NCI-H2171 (cell line): ENCODE measurements at places on chromosomes 13 and 19.
A peak's percentile ranks its signal among the peaks of the same experiment; 100 is the strongest.

GRCh38 chr13:99417201-99418102 lies 83.8 kb upstream of the TM9SF2 start:
- no peak for DNase-seq

- no peak for DNase-seq
Measured at GRCh38 chr19:15563325-15563794, 51.7 kb upstream of the CYP4F8 start.

DNA sequence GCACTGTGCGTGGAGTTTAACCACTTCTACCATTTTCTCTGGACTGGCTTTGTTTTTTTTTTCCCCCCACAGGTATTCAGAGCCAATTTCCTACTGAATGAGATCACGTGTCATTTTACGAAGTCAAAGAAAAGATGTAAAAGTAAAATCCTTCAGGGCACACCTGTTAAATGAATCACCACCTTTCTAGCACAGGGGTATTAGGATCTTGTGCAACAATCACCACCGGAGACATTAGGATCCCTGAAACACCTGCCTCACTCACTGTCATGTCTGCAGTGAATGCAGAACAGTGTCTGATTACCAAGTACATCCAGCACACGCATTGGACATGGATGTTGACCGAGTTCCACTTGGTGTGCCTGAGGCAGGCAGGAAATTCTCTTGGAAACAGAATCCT lies 17.2 kb downstream of the BRD4 start:
- no peak for DNase-seq

- no peak for DNase-seq
Measured at GRCh38 chr19:51547397-51548212, 16.1 kb upstream of the SIGLEC6 start.

- no peak for DNase-seq
Measured at GRCh38 chr19:53909471-53910169, 542 bp downstream of the CACNG7 start.

- no peak for DNase-seq
Measured at GRCh38 chr19:12695096-12695495, 1.3 kb downstream of the FBXW9 start.

- no peak for DNase-seq
Measured at GRCh38 chr19:13951043-13951442, 1.3 kb upstream of the DCAF15 start.

DNA sequence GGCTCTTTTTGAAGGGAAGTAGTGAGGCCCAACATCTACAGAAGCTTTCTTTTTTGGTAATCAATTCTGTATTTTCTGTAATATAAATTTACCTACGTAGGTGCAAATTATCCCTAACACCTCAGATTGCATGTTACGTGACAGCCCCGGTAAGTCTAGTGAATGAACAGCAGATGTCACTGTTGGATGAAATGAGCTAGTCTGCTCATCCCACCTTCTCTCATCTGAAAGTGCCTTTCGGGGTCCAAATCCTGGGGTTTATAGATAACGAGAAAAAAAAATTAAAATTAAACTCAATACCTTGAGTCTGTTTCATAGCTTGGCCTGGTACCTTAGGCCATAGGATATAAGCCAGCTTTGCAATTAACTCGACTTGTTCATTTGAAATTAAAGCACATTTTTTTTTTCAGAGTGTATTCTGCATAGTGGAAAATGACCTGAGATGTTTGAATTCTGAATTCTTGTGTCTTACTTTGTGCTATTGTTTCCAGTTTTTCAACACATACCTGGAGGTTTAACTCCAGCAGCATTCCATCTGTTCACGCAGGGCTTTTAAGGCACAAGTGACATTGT lies 548.2 kb downstream of the GPC5 start:
- DNase-seq = peak; percentile 65

GRCh38 chr19:34165295-34165738 lies 7.0 kb upstream of the LSM14A start:
- DNase-seq = no peak

DNA sequence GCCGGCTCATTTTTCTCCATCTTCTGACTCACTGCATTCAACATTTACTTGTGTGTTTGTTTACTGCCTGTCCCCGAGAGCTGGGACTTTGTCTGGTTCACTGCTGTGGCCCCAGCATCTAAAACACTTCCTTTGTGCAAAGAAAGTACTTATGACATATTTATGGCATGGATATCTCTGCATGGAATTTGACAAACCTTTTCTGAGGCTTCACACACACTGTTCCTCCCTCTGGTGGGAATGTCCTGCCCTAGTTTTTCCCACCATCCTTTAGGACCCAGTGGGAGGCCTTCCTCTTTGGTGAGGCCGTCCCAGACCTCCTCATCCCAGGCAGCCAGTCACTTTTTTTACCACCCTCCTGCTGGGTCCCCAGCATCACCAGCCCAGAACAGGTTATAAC lies 1.4 kb upstream of the SRRM5 start:
- no peak for DNase-seq

DNA sequence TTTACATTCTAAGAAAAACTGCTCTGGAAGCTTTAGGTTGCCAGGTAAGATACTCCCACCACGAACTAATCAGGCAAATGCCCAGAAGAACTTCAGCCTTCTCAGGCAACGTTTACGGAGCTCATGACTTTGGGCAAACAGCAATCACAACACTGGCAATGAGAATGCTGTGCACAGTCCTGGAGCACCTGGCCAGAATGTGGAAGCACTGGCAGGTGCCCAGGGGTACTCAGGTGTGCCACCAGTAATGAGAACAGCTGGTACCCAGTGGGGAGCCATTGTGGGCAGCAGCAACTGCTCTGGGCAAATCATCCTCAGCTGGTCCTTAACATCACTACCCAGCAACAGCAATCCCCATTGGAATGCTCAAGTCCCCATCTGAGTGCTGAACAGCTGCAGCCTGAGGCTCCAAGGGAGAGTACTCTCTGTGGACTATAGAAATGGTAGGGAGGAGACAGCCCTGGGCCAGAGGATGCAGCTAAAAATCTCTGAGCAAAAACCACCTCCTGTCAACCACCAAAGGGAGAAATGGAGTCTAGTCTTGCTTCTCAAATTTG lies 210.0 kb downstream of the FOXO1 start:
- peak; percentile 59 for DNase-seq

- DNase-seq = no peak
Measured at GRCh38 chr13:74487091-74487722, 353.0 kb upstream of the KLF12 start.

DNA sequence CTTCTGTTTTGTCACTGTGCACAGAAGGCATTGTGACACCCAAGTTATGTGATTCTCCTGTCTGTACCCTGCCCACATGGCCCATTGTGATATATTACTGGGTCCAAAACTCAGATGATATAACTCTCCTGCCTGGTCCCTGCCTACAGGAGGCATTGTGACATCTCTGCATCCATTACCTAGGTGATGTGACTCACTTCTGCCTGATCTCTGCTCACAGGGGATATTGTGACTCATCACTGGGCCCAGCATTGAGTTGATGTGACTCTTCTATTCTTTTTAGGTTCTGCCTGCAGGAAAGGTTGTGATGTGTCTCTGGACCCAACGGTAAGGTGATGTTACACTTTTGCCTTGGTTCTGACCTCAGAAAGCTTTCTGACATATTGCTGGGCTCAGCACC lies 67.9 kb upstream of the ZNF724 start:
- DNase-seq = no peak

GRCh38 chr19:49374665-49375434 lies 11.2 kb downstream of the DKKL1 start:
- DNase-seq = no peak

- DNase-seq = no peak
Measured at GRCh38 chr19:33239223-33239975, 13.7 kb upstream of the SLC7A10 start.

DNA sequence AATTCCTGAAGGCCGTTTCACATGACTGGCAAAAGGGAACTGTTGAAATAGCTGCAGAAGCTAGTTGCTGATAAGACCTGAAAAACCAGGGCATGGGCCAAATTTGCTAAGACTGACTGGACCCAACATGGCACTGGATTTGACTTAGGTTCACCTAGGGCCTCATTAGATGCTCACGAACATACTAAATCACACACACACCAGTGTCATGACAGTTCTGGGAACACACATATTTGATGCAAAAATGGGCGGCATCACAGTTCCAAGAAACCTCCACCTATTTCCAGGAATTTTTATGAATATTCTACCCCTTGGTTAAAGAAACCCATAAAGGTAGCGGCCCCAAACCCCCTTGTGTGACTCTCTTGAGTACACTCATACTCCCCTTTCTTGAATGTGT lies 99.6 kb upstream of the OBI1 start:
- no peak for DNase-seq

DNA sequence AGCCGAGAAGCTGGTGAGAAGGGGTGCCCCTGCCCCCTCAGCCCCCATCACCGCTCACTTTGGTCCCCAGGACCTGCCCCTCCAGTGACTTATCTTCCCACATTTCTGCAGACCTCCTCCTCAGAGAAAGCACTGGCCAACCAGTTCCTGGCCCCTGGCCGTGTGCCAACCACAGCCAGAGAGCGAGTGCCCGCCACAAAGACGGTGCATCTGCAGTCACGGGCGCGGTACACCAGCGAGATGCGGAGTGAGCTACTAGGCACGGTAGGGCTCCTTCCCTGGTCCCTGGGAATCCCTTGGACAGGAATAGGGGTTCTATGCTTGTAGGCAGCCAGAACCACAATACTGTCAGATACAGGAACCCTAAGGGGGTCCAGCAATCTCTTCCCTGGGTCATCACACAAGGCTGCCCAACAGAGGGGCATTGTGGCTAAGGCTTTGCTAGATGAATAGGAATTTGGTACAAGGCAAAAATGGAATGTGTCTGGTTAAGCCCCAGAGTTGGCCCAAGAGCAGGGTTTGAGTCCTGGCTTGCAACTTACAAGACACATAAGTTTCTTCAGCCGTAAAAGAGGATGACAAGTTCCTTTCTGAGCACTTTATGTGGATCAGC lies 1.0 kb downstream of the USE1 start:
- DNase-seq = no peak

GRCh38 chr19:30604657-30605056 lies 232.5 kb downstream of the ZNF536 start:
- no peak for DNase-seq

- DNase-seq = no peak
Measured at GRCh38 chr19:47381121-47381520, 32.0 kb downstream of the DHX34 start.

DNA sequence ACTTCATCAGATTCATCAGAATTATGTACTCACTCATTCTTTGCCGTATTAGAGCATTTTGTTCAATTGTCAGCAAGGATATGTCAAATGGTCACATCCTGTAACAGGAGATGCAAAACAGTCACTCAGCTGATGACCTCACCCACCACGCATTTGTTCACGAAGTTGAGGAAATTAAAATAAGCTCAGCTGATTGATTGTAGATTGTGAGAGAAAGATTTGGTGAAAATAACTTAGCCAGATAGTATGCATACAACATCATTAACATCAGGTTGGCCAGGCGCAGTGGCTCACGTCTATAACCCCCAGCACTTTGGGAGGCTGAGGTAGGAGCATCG lies 22.6 kb upstream of the CDC16 start:
- DNase-seq = no peak

DNA sequence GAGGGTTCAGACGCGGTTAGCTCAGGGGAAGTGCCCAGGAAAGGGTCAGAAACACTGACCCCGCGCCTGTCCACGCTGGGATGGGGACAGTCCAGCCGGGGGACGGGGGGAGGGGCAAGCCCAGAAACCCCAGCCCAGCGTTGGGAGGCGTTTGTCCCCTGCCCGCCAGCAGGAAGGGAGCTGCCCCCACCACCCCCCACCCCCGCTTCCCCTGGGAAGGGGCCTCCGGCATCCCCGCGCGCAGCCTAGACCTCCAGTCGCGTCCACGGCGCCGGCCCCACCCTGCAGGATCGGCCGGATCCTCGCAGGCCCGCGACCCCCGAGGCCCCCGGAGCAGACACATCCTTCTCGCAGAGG lies 277 bp downstream of the GIPC1 start:
- DNase-seq = no peak

DNA sequence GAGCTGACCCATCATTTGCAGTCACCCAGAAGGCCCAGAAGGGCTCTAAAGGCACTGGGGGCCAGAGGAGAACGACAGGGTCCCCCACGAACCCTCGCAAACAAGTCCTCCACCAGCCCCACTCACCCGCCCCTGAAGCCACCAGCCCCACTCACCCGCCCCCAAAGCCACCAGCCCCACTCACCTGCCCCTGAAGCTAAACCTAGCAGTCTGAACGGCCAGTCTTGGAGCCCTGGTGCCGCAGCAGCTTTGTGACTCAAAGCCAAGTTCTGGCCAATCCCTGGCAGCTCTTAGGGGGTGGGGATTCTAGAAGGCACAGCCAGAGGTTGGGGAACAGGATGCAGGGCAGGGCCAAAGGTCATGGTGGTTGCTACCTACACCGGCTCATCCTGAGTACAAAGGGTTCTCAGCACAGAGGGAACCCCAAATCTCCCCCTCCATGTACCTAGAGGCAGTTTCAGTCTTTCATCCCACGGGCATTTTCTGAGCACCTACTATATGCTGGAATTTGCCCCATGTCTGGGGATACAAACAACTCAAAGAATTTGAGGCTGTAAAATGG lies at the start of gene IQCN:
Gene IQCN (minus strand): TSS at position 234 of the 562 bp plus-strand sequence. CDS start 4,974 bp downstream, outside the sequence.
- no peak for DNase-seq

DNA sequence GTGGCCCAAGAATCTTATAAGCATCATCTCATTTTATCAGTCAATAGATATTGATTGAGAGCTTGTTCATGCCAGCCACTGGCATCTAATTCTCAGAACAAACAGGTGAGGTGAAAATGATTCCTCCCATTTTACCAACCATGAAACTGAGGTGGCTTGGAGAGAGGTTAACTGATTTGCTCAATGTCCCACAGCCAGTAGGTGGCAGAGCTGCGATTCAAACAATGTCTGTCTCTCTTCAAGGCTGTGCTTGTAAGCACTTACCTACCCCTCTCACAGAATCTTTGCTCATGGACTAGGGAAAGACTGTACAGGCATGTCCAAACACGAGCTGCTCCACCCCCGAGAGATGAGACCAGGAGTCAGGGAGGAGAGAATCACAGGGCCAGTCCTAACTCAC lies 21.5 kb upstream of the GSX1 start:
- no peak for DNase-seq

GRCh38 chr13:96811049-96811448 lies 183.2 kb downstream of the OXGR1 start:
- no peak for DNase-seq

- DNase-seq = no peak
Measured at GRCh38 chr13:39401046-39401705, 201.8 kb downstream of the LHFPL6 start.

- DNase-seq = no peak
Measured at GRCh38 chr13:60020288-60020687, 143.4 kb downstream of the DIAPH3 start.

- DNase-seq = no peak
Measured at GRCh38 chr13:99800951-99801350, 170.6 kb downstream of the ZIC5 start.

DNA sequence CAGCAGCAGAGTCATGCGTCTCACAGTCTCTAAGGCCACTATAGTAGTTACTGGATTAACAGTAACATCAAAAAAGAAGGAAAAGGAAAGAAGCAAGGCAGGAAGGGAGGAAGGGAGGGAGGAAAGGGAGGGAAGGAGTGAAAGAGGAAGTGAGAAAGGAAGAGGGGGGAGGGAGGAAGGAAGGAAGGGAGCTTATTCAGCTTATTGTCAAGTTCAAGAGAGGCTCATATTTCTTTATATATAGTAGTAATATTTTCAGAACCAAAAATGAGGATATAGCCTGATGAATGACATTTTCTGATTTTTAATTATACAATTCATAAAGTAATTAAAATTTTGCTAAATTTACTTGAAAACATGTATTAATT lies 17.7 kb upstream of the RUBCNL start:
- DNase-seq = no peak

- DNase-seq = no peak
Measured at GRCh38 chr13:109243311-109243951, 543.0 kb downstream of the IRS2 start.
